Hematopoietic multipotent progenitor cell treated with erythropoietin and hydrocortisone succinate and interleukin-3 and kit ligand, for 17 days (in vitro differentiated cells): ENCODE measurements at places on chromosomes 11 and 22.
A peak's percentile ranks its signal among the peaks of the same experiment; 100 is the strongest.

- DNase-seq = no peak
Measured at GRCh38 chr11:64745521-64746328, 1.8 kb upstream of the RASGRP2 start.

GRCh38 chr11:60528465-60528864 lies 13.3 kb downstream of the MS4A13 start:
- DNase-seq = no peak

DNA sequence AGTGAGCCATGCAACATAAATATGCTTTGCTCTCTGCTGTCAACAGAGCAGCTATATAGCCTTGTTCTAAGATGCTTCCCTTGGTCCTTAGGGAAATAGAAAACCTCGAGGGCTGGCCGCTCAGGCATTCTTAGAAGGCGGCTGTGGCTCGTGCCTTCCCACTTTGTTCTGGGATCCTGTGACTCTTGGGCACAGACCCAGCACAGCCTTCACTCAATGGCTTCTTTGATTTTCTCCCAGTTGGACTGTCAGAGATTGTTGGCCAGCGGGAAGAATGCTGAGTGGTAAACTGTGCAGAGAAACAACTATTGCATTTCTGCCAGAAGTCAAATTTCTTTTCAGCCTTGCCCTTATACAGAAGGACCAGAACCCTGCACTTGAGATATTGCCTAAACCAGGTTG lies 9.5 kb upstream of the MICAL2 start:
- no peak for DNase-seq

DNA sequence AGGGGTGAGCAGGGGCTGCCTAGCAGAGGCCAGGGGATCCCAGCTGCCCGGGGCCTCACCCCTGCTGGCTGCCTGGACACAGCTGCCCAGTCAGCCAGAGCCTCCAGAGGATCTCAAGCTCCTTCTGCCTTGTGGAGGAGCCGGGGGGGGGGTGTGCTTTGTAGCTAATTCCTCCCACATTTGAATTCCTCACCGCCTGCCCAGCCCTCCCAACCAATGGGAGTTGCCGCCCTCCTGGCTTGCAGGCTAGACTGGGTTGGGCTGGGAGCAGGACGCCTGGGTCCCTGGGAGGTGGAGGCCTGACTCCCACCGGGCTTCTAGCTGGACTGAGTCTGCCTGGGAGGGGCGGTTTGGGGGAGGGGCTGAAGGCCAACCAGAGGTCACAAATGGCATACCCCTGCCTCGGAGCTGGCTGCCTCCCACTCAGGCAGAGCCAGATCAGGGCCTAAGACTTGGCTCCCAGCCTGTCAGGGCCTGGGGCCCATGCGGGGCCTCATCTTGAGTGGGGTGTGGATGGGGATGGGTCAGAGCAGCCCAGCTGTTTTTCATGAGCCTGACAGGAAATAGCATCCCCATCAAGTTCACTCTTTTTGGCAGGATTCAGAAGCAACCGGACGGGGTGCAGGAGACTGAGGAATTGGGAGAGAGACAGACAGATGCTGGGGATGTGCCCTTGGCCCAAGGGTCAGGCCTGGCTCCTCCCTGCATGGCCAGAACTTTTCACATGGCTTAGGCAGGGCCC lies 29.2 kb upstream of the PDE2A start:
- no peak for DNase-seq

- DNase-seq = no peak
Measured at GRCh38 chr11:35918716-35919115, 25.1 kb upstream of the LDLRAD3 start.

DNA sequence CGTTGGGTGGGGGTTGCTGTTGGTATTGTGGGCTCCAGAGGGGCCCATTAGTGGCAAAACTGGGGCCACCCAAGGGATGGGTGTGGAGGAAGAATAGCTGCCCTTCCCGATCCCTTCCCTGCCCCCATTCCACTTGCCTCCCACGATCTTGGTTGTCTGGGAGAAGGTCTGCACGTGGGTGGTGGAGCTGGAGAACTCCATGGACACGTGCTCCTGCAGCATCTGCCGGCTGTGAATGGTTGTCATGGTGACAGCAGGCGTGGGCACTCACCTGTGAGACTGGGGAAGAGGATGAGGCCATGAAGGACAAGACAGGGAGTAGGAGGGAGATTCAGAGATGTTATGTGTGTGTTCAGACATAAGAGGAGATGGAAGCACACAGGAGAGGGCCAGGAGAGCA lies 2.0 kb downstream of the IGSF22 start:
- no peak for DNase-seq

DNA sequence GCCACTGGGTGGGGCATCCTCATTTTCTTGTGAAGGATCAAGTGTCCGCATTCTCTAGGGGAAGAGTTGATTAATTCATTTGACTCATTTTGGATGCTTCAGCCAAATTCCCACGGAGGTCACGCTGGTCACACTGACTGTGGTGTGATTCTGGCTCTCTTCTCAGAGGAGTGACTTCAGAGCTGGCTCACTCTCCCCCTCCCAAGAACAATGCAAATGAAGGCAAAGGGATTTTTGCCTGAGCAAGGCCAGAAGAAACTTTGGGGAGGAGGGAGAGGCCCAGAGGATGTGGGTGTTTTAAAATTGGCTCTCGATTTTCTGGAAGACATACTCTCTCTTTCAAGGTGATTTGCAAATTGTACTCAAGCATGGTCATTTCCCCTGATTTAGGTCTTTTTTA lies 51.1 kb upstream of the LMO2 start:
- DNase-seq = no peak

- DNase-seq = no peak
Measured at GRCh38 chr11:1549338-1550330, 22.4 kb downstream of the DUSP8 start.

DNA sequence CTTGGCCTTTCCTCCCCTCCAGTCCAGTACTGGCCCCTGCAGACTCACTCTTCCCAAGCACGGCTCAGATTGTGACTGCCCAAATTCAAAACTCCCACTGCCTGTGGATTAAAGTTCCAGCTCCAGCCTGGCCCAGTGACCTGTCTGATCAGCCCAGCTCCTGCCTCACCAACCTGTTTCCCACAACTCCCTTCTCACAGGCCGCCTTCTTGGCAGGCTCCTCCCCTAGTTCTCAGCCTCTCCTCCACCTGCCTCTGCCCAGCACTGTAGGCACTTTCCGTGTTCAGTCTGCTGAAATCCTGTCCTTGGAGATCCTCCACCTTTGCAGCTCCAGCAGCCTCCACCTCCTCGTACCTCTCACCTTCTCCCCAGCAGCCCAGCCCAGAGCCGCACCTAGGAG lies 68.6 kb downstream of the MICAL2 start:
- DNase-seq = peak; percentile 37

DNA sequence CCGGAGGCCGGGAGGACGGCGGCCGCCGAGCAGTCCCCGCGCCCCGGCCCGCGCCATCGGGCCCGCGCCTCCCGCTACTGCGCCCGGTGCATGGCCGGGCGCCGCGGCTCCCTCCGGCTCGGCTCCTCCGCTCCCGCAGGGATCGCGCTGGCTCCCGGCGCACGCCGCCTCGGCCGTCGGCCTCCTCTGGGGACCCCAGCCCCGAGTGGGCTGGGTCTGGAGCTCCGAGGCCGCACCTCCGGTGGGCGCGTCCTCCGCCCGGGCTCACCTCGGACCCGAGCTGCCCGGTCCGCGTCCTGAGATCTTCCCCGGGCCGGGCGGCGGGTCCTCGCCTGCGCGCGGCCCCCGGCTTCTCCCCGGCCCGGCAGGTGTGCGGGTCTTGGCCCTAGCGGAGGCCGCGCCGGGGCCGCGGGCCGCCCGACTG lies 251 bp downstream of the SHISA8 start:
- DNase-seq = no peak

- no peak for DNase-seq
Measured at GRCh38 chr11:121443688-121444275, 8.3 kb upstream of the SORL1 start.
